ENCODE measurements at places on chromosomes 5 and 9.

GRCh38 chr5:105414067-105414466 lies 1851.5 kb upstream of the NUDT12 start:
- DNase-seq = no peak

DNA sequence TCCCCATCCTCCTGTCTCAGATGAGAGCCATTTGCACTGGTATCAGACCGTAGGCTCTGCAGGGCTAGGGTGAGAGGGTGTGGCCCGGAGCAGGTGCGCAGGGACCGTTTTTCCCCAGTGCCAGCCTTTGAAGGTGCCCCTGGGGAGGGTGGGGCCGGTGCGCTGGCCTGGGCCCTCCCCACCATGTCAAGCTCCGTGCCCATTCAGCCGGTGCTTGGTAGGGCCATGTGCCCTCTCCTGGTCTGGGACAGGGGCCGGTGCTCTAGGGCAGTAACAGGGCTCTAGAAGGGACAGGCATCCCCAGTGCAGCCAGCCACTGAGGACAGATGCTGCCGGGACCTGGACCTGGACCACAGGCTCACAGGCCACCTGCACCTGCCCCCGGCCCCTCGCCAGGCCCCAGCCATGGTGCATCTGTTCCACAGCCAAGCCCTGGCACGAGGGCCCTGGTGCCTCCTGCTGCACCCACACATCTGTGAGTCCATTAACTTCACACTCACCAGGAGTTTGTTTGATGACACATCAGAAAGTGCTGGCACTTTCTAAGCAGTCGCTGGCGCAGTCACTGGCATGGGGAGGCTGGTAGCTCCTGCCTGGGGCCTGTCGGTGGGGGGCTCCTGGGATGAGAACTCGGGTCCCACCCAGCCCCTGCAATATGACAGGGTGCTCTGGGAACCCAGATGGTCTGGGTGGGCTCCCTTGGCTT lies 5.0 kb upstream of the QRFP start:
- no peak for DNase-seq

- DNase-seq = no peak
These were observed 41.3 kb downstream of the CAST start for GRCh38 chr5:96703384-96703920.

DNA sequence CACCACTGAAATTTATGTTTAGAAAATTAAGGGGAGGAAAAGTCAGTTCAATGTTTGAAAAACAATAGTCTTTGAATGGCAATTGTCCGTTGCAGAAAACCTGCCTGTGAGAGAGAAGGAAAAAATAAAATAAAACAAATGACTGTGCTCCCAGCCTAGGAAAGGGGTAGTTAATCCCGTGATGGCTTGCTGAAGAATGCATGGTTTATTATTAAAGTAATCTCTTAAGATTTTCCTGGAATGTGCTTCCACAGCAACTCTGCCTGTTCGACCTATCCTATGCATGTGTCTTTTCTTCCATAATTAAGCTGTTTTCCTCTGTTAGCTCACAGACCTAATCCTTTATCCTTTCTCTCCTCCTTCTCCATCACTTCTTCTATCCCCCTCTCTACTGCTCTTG lies 2.4 kb upstream of the DAB2 start:
- DNase-seq = peak; percentile 86

DNA sequence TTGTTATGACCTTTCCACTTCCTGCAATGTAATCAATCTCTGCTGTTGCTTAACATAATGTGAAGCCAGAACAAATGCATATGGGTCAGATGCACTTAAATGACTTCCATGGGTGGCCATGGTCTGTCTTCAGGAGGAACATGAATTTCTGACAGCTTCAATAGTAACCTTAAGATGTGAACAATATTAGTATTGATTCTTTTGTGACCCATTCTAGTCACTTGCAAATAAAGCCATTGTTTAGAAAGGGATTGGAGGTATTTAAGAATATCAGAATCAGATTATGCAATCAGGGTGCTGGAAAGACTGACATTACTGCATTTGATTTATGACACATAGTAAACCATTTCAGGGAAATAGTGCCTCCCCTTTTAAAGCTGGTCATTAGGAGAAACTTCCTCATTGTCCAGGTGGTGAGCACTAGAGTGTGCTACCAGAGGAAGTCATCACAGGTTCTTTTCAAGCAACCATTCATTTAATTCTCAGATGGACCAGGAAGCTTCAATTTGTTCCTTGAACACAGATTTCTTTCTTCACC lies 32.1 kb downstream of the GRIN3A start:
- no peak for DNase-seq

- no peak for DNase-seq
These were observed 219.2 kb downstream of the AGTPBP1 start for GRCh38 chr9:85522459-85523092.

- DNase-seq = no peak
These were observed 49.2 kb downstream of the TIMD4 start for GRCh38 chr5:156913719-156914370.

GRCh38 chr9:91816356-91816755 lies 133.7 kb downstream of the ROR2 start:
- no peak for DNase-seq

DNA sequence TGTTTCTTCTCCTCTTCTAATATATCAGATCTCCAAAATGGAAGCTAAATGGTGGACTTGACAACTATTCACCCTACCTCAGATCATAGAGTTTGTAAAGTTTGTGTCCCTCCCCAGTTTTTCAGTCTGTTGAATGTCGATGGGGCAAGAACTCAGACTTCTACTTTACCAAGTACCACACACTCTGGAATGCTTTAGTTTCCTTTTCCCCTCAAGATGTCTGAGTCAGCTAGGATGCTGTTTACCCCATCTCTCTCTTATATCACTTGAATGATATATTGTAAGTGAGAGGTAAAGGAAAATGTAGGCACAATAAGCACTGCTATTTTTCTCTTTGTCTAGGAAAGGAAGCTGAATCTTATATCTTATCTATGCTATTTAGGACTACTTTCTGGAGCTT lies 25.9 kb upstream of the TAL2 start:
- no peak for DNase-seq

GRCh38 chr5:4230786-4231641 lies 635.4 kb downstream of the IRX1 start:
- no peak for DNase-seq

GRCh38 chr9:88628114-88628513 lies 93.1 kb downstream of the NXNL2 start:
- DNase-seq = no peak

DNA sequence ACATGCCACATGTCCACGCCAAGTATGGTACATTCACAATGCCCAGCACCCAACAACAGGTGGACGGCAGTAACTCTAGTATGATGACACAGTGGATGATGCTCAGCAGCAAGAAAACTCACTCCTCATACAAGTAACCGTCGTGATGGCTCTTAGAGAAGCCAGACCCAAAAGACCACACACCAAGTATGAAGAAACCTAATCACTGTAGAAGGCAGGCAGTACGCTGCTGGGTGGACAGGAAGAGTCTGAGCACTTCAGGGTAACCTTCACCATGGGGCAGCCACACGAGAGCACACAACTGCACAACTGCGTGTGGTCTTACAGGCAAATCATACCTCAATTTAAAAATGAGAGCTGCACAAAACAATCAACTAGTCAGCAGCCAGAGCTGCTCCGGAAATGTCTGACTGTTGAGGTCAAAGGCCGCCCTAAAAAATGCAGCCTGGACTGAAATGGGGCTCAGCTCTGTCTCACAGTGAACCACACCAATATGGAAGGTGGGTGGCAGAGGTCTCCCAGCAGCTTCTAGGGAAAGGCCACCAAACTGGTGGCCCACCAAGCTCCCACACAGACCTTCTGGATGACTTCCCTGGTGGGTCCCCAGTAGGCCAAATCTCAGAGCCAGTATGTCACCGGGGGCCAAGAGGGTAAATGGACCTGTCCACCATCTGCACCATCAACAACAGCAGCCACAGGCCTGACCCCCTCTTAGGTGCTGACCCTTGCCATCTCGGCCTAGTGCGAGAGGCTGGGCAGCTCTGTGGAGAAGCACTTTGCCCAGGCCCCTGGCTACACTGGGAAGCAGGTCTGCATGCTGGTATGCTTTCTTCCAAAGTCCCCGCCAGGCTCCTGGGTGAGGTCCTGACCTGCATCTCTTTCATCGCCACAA lies 17.8 kb downstream of the BICD2 start:
- DNase-seq = no peak

DNA sequence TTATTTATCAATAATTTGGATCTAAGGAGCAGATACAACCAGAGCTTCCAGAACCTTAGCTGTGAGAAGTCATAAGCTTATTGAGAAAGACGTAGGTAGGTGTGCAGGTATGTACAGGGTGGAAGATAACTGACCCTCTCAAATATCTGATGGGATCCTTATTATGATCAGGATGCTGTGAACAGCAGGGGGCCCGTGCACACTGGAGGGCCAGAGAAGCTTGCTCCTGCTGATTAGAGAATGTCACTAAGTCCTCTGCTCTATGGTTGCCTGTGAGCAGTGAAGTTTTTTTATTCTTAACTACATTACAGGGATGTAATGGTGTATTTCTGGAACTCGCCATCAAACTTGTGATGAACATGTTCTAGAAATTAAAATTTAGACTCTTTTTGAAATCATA lies 108.9 kb upstream of the POU5F2 start:
- DNase-seq = no peak

- DNase-seq = no peak
These were observed 152.2 kb downstream of the TMEM167A start for GRCh38 chr5:82925061-82925411.

DNA sequence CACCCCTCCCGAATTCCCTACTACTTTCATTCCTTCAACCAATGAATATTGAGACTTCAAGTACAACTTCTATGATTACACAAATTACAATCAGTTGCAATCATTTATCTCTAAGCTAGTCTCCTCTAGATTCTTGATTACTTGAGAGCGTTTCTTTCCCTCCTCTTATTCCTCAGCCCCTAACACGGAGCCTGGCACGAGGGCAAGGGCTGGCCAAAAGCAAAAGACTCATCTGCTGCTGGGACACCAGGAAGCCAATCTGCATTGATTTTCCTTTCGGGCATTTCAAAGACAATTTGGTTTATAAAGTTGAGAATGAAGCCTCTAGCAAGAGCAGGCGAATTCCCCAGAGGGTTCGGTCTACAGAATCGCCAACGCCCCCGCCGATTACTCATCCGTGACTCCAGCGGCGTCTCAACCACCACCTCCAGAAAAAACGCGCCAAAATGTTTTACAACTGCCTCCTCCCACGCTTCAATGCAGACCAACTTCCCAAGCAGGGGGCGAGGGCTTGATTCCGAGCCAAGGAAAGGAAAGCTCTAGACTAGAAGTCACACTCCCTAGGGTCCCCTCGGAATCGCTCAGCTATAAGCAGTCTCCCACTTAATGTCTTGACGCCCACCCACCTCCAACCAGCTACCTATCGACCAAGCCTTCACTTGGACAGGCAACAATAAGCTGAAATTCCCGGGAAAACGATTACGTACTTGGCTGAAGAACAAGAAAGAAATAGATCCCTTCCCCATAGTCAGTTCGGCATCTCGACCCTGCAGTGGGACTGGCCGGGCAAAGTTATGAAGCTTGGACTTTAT lies 1.5 kb downstream of the PCSK1 start:
- DNase-seq = no peak

DNA sequence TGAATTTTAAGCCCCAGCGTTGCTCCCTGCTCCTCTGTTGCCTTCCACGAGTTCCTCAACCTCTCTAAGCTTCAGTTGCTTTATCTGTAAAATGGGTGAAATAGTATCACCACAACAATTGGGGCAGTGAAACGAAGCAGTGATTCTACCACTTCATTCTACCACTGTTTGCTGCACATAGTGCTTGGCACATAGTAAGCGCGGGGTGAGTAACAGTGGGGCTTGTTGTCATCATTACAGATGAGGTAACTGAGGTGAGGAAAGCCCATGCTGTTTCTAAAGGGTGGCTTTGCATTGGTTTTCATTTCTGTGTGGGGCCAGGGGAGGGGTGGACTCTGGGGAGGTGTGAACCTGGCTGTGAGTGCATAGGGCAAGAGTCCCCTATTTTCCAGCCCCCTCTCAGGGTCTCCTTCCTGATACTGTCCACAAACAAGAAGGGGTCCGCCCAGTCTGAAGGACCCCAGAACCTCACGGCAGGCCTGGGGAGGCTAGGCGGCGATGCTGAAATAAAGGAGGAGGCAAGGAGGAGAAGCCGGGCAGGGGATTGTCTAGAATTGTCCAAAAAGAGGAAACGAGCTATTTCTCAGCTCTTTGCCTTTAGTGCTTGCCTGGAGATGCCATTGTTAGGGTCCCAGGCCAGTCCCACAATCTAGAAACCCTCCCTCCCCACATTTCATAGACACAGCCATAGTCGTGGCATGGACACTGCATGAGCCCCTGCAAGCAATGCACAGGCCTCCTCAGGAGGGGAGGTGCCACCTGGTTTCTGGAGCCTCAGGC lies 65.6 kb downstream of the IL6ST start:
- DNase-seq = no peak

GRCh38 chr5:132209131-132209530 lies 18.5 kb downstream of the P4HA2 start:
- no peak for DNase-seq
